Mesendoderm (in vitro differentiated cells): ENCODE measurements at places on chromosomes 7 and 10.

DNA sequence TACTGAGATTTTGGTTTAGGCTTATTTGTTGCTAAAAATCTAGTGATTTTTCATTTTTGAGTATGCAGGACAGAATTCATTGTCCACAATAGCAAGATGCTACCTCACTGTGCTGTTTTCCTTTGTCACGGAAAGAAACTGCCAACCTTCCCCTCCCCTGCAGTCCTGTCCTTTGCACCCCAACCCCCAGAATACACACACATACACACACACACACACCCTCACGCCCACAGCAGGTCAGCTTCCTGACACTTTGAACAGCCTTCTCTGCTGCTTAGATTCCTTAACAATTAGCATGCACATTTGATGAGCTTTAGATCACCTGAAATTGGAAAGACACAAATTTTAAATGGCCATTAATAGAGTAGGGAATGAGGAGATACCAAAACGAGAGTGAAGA, 32.1 kb downstream of the ARMC3 start:
- DNase-seq = peak; percentile 12

DNA sequence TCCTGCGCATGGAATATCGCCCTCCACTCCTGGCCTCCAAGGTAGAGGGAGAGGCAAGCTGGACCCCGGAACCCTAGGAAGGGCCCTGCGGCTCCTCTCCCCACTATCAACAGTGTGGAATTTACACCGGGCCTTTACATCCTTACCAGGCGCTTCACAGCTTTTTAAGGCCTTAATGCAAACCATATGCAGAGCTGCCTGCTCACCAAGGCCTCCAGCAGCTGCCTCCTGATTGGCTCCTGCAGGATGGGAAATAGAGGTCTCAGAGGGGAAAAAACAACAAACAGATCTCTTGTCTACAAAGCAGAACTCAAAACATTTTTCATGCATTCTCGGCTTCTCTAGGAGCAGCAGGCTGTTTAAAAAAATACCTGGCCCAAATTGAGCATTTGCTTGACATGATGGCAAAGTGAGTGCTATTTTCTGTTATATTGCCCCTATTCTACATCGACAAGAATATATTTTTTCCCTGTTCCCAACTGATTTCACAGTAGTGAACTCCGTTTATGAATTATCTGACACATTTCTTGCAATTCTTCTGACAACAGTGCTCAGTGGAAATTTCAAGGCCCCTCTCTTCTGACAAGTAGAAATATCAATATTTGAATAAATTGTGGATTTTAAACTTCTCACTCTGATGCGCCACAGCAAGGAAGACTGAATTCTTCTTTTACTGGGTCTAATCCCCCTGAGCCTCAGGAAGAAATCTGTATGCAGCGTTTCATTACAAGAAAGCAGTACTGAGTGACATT, 51.7 kb downstream of the EBF3 start:
- DNase-seq = peak; percentile 74

DNA sequence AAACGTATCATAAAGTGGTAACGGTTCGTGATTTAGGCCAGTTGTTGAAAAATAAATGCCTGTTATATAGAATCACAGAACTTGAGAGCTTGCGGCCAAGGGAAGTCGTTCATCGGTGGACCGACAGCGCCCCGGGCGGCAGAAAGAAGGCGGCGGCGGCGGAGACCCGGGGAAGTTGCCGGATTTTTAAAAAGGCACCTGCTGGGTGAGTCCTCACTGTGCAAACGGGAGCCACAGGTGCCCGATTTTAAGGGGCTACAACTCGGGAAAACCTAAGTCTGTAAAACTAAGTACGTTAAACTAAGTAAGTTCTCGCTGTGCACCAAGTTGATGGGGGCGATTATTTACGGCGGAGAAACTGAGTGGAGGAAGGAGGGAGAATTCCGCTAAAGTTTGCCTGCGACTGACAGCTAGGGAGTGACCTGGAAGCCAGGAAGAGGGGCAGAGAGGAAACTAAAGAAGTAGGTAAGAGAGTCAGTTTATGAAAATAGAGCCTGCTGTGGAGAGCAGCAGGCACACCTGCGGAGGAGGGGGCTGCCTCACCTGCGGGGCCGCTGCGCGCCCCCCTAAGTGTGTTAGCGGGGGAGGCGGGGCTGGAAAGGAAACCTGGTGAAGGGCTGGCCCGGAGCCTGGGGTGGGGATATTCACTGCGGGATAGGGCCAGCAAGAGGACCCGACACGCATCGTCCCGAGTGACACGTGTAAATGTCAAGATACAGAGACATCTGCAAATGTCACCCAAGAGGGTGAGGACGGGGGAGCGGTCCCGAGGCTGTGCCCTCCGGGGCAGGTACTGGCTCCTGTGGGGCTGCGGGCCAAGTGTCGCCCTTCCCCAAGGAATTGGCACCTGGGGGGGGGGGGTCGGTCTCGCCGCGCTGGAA, 996 bp downstream of the ADAM12 start:
- DNase-seq = peak; percentile 70

DNA sequence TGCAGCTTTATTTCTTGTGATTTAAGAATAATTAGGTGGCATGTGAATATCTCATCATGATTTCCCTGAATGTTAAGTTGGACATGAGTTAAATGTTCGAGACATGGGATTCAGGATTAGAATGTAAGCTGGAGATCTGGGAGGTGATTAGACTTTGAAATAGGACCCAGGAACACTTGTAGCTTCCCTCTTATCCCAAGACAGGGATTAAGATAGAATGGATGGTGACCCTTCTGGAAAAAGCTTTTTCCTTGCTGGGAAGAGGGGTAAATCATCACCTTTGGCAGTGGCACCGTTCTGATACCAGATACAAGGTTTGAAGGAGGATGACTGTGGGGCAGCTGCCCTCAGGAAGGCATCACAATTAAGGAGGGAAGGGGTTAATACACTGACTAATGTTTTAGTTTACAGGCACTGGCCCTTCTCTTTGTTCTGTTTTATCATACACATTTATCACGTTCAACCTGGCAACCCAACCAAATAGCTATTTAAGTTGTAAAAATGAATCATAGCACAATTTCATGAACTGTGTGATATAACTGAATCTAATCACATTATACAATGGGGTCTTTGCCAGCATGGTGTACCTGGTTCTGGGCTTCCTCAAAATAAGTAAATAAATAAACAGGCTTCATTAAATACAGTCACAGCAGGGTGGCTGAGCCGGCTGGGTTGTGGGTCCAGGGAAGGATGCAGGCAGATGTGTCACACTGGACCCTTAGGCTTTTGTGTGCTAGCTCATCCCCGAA, 212.7 kb downstream of the LRMDA start:
- no peak for DNase-seq

- DNase-seq = no peak
These were observed 96.6 kb upstream of the RNF32 start for GRCh38 chr7:156543699-156544598.

- no peak for DNase-seq
These were observed 319.1 kb upstream of the NFE2L3 start for GRCh38 chr7:25832929-25833328.

DNA sequence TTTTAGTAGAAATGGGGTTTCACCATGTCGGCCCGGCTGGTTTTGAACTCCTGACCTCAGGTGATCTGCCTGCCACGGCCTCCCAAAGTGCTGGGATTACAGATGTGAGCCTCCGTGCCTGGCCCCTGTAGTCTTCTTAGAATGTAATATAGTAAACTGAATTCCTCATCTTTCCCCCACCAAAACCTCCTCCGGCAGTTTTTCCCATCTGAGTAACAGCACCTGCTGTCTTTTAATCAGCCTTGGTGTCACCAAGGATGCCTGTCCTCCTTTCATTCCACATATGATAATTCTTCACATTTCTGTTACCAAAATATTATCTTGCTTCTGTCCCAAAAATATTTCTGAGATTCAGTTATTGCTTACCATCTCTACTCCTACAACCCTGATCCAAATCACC, 80.2 kb downstream of the ZEB1 start:
- DNase-seq = no peak
